GM12864 (cell line): ENCODE measurements at places on chromosomes 2 and 18.

DNA sequence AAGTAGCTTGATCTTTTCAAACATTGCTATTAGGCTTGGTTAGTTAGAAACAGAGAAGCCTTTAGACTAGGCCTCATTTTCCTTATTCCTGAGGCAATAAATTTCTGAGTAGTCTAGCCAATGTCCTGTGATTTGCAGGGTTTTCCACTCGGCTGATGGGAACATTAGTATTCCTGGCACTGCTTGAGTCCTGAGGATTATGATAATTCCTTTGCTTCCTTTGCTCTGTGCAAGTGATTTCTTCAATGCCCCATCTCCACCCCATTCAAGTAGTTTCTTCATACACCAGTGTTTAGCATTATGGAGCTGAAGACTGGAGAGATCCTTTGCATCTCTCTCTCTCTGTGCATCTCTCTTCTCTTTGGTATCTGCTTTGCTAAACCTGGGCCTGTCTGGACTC lies 14.3 kb upstream of the SLC4A10 start:
- DNase-seq: no peak

DNA sequence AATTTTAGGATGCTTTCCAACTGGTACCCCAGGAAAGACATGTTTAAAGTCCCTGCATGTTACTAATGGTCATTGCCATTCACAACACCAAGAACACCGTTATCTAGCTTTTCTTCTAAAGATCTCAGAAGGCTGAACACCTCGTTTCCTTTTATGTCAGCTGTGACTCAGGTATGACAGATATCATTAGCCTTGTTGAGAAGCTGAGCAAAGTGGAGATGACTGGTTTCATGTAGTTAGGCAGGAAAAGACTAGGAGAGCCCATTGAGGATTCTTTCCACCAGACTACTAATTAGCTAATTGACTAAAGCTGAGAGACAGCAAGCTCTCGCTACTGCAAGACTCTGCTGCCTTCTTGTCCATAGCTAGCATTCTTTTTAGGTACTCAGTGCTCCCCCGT lies 32.0 kb upstream of the ARL5A start:
- no peak for DNase-seq

- no peak for DNase-seq
These were observed 69.7 kb downstream of the TGOLN2 start for GRCh38 chr2:85257970-85258605.

DNA sequence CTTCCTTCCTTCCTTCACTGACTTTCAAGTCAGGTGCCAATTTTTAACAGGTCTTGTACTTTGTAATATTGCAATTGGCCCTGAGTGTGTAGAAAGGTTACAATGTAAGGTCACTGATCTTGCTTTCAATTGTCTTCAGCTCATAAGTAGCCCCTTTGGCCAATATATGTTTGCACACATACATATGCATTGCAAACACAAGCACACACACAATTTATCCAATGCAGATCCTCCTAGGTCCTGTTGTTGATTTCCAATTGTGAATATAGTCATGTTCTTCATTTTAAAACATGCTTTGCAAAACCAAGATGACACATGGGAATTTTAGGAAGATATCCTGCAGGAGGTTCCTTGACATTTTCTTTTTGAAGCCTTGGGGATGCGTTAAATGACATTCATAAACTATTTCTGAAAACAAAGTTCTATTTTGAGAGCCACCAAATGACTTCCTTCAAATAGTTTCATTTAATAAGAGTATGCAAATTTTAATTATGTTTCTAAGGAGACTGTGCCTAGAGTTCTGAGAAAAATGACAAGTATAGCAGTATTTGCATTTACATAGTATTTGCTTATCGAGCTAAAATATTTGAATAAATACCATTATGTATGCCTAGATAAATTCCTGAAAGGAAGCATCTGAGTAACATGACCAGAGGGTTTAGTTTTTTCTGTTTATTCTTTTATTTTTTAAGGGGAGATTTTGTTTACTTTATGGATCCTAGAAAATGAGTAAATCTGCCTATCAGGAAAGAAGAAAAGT lies 117.1 kb upstream of the TMEFF2 start:
- no peak for DNase-seq
